ENCODE measurements at places on chromosomes 7 and 10.

DNA sequence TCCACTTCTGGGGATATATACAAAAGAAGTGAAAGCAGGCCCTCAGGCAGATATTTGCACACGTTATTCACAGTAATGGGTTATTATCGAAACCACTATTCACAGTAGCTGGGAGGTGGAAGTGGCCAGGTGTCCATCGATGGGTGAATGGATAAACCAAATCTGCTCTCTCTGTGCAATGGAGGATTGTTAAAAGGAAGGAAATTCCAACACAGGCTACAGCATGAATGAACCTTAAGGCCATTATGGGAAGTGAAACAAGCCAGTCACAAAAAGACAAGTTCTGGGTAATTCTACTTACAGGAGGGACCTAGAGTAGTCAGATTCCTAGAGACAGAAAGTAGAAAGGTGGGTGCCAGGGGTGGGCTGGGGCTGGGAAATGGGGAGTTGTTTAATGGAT is 48.5 kb upstream of the BHLHA15 start:
- no peak for DNase-seq

- DNase-seq, result no peak
Observed at GRCh38 chr10:33215154-33215553, 119.3 kb downstream of the NRP1 start.

GRCh38 chr7:14191686-14192098 is 202.2 kb upstream of the ETV1 start:
- DNase-seq, result no peak

GRCh38 chr7:50358041-50358705 is 53.7 kb downstream of the IKZF1 start:
- no peak for DNase-seq

GRCh38 chr10:80498833-80499741 is 38.6 kb upstream of the SH2D4B start:
- DNase-seq, result no peak

DNA sequence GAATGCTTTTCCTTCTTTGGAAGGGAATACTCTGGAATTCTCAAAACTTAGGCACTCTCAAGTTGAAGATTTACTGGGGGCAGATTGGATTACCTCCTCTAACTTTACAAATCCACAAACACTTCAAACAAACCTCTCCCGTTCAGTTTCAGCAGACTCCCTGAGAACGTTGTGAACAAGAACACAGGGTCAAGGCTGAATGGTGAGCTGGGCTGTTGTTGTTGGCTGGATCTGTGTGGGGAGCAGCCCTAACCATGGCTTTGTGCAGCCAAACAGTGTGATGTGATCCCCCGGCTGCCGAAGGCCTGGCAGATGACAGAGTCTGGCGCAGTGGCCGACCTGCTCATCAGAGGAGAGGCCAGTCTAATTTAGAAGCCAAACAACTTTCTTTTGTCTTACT is 93.1 kb downstream of the BMPER start:
- DNase-seq, result no peak

DNA sequence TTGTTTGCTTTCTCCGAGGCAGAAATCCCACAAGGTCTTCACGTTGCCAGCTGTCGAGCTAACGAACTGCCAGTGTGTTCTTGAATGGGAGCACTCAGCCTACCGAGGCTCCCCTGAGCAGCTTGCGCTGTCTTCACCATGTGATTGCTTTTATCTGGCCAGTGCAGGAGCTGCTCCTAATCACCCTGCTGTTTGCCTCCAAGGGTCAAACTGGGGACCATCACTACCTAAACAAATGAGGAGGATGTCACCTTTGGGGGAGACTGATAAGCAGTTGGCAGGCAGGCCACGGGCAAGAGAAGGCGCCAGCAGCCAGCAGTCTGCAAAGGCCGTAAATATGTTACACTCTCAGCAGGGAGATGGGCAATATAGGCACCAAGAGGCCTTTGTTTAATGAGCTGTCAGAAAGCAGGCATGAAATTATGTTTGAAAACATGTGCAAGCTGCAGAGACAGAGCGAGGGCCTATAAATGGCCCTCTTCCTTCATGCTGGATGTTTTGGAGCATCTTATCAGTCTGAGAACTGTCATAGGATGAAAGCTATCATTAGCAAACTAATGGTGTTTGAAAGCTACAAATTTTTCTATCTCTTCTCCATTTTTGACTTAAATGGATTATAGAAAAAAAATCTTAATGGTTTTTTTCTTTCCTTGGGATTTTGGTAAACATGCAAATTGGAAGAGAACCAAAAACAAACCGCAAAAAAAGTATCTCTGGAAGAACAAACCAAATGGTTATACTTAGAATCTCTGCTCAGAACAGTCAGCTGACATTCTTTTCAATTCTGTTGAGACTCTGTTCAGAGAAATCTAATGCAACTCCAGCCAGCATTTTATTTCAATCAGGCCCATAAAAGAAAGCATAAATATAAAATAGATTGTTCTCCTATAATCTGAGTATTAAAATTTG is 267.3 kb upstream of the NPVF start:
- no peak for DNase-seq

DNA sequence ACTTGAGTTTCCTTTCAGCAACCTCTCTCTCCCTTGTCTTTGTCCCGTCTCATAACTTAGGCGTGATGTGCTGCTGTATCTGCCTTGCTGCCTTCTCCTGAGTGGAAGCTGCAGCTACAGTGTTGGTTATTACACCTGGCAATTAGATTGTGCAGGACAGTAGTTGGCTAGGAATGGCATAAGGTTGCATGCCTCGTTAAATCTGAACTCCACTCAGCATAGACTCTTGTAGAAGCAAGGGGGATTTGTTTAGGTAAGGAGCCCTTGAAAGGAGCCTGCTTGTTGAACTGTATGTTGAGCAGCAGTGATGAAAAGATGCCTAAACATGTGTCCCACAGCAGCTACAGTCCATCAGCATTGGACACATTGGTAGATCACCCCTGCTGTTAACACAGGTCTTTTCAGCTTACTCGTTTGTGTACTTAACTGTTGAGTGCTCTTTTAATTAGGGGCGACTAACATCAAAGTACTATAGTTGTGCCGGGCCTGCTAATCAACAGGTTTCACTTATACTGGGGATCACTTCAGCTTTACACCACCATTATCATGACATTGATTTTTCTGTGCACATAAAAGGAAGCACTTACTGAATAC is 225.0 kb downstream of the AUTS2 start:
- no peak for DNase-seq

DNA sequence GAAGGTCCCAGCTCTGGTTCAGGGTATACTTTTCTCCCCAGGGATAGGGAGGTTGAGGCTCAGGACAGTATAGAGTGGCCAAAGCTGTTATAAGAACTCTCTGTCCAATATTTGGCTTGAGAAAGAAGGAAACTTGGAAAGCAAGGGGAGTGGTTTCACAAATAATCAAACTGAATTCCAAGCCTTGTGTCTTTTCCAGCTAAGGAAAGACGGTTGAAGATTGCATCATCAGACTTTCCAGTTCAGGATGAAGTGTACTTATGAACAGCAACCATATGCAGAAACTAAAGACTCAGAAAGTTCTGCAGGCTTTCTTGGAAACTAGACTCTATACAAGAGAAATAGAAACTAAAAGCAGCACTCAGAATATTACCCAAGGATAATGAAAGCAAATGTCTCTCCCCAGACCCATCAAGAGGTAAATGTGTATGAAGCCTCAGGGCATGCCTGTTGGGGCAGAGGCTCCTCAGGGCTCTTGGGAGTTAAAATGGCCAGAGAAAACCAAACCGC is 46.4 kb downstream of the RAMP3 start:
- DNase-seq, result no peak

- no peak for DNase-seq
Observed at GRCh38 chr7:103993551-103993950, 4.1 kb upstream of the RELN start.

DNA sequence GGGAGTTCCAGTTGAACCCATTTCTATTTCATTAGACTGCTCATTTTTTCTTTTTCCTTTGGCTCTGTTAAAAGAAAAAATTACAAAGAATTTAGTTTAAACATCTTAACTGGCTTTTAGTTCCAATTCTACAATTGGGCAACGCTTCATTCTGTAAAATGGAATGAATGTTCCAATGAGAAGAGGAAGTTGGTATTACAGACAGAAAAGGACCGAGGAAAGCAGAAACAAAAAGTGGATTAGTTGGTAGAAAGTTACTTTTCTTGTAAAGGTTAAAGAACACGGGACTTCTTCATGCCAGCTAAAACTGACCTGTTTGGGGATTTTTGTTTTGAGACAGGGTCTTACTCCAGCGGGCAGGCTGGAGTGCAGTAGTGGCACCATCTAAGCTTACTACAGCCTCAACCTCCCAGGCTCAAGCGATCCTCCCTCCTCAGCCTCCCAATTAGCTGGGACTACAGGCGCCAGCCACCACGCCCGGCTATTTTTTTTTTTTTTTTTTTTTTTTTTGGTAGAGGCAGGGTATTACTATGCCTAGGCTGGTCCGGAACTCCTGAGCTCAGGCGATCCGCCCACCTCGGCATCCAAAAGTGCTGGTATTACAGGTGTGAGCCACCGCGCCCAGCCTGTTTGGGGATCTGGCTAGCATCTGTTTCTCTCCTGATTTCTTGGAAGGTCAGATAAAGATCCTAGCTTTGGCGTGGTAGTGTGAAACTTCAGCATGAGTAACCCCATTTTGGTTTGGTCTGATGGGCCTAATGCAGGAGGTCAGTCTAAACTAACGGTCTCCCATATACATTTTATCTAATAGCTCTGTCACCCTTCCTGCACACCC is 1.3 kb upstream of the VDAC2 start:
- no peak for DNase-seq

DNA sequence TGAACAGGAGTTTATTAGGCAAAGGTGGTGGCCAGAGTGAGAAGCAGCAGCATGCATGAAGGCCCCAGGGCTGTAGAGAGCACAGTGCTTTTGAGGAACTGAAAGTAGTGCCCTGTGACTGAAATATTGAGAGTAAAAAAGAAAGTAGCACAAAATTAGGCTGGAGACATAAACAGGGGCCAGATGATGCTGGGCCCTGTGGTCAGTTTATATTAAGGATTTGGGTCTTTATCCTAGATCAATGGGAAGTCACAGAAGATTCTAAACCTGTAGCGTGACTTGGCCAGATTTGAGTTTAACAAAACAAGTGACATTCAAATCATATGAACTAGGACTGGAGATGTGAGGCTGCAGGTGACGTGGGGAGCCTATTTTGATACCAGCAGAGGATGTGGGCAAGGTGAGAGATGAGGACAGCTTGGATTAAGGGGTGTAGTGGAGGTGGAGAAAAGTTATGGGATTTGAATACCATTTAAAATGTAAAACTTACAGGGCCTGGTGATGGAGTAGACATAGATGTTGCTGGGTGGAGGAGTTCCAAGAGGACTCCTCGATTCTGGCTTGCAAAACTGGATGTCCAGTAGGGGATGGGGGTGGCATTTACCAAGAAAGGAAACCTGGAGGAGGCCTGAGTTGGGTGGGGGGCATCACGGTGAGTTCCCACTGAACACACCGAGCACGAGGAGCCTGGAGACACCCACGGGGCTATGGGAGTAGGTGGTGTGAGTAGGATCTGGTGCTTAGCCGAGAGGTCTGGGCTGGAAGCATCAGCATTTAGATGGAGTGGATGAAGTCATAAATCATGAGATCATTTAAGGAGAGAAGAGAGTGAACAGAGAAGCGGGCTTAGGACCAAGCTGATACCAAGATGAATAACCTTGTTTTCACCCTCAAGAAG is 52.8 kb downstream of the HHEX start:
- no peak for DNase-seq

DNA sequence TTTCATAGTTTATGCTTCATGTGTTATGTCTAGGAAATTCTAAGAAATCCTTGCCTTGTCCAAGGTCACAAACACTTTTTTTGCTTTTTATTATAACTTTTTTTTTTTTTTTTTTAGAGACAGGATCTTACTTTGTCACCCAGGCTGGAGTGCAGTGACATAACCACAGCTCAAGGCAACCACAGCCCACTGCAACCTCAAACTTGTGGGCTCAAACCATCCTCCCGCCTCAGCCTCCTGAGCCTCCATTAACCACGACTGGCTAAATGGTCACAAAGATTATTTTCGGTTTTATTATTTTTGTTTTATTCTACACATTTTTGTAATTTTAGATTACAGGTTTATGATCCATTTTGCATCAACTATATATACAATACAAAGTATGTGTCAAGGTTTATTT is 7.1 kb upstream of the FAM204A start:
- no peak for DNase-seq

DNA sequence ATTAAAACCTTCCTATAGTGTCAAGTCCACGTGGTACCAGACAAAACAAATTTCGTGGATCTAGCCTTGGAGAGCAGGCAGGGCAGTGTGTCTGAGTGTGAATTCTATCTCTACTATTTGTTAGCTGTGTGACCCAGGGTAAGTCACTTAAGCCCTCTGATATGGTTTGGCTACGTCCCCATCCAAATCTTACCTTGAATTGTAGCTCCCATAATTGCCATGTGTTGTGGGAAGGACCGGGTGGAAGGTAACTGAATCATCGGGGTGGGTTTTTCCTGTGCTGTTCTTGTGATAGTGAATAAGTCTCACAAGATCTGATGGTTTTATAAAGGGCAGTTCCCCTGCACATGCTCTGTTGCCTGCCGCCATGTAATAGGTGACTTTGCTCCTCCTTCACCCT is 2.8 kb upstream of the NPFFR1 start:
- DNase-seq, result no peak

GRCh38 chr7:27198871-27199801 is 755 bp downstream of the HOXA13 start:
- DNase-seq, result peak; percentile 88

DNA sequence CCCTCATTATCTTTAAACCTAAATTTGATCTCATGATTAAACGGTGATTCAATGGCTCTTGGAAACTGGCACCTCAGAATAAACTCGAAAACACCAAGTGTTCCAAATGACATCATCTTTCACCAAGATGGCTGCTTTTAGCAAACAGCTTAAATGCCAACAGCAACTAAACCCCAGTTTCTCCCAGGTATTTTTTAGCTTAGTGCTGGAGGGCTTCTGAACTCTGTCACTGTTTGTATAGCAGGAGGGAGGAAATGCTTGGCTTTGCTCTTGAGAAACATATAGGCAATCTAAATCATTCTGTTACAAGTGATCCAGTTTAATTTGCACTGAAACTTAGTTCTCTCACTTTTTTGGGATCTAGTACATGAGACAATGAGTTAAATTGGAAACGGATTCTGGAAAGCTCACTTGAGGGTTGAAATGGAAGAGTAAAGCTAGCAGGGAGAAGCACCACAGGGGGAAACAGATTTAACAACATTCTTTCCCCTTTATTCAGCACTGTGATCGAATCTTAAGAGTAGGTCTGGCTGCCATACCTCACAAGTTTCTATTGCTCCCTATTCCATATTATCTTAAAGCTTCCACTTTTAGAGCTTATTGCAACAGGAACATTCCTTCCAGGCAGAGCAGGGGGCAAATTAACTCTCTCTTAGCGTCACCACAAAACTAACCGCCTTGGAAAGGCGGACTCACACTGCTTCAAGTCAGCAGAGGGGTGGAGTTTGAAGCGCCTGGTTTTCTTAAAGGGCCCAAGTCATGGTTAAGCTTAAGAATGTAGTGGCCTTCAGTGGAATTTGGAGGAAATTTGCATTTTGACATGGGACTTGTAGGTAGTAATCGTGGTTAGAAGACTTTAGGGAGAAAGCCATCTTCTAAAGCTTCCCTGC is 1.8 kb upstream of the CCDC6 start:
- no peak for DNase-seq

Data from upper lobe of left lung (tissue), 6 donors.